ENCODE measurements at places on chromosomes 7 and 10.

- DNase-seq: no peak
These were observed 26.9 kb downstream of the HIP1 start for GRCh38 chr7:75711656-75712514.

DNA sequence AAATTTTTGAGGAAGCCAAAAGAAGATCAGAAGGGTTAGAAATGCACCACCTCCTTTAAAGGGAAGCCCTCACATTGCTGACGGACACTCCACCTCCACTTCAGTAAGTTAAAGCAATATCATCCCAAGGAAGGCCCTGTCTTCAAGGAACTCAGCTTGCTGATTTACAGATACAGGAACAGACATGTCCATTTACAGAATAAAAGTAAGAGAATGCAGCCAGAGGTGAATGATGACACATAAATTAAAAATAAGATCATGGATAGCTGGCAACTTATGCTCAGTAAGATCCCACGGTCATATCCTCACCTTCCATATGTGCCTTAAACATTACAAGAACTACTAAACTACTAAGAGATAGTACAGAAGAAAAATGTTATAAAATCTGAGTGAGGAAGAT is 20.4 kb downstream of the GRB10 start:
- DNase-seq: no peak

GRCh38 chr10:78319371-78319770 is 285.7 kb downstream of the RPS24 start:
- no peak for DNase-seq

DNA sequence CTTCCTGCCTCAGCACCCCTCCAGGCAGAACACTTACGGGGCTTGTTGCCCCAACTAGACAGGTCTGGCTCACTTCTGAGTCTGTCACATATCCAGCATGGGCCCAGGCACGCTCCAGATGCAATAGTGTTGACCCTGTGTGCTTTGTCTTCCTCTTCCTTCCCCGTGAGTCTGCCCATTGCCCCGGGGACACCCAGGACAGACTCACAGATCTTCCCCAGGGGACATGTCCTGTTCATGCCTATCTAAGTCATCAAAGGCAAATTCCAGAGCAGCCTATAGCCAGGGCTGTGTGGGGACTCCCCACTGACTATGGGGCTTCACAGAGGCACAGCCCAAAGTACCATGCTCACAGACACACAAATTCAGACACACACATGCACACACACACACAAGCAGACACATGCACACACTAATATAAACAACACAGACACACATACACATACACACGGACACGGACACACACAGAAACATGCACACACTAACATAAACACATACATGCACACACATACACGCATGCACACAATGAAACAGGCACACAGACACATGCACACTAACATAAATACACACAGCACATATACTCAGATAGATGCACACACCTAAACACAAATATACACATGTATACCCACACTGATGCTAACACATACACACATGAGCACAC is 175.8 kb downstream of the KCNMA1 start:
- no peak for DNase-seq

DNA sequence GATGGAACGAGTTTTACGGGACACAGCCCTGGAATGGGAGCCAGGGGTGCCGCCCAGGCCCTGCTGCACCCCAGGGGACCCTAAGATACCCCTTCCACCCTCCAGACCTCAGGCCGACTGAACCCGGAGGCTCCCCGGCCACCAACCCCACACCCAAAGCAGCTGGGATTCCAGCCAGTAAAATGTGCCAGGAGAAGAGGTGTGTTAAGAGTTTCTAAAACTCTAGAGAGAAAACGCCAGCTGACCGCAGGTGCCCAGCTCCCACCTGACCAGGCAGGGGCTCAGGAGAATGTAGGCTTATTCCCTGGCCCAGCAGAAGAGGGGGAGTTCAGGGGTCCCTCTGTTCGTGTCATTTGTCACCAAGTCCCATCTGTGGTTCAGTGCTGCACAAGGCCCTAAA is 17.5 kb downstream of the NUDT1 start:
- DNase-seq: no peak

DNA sequence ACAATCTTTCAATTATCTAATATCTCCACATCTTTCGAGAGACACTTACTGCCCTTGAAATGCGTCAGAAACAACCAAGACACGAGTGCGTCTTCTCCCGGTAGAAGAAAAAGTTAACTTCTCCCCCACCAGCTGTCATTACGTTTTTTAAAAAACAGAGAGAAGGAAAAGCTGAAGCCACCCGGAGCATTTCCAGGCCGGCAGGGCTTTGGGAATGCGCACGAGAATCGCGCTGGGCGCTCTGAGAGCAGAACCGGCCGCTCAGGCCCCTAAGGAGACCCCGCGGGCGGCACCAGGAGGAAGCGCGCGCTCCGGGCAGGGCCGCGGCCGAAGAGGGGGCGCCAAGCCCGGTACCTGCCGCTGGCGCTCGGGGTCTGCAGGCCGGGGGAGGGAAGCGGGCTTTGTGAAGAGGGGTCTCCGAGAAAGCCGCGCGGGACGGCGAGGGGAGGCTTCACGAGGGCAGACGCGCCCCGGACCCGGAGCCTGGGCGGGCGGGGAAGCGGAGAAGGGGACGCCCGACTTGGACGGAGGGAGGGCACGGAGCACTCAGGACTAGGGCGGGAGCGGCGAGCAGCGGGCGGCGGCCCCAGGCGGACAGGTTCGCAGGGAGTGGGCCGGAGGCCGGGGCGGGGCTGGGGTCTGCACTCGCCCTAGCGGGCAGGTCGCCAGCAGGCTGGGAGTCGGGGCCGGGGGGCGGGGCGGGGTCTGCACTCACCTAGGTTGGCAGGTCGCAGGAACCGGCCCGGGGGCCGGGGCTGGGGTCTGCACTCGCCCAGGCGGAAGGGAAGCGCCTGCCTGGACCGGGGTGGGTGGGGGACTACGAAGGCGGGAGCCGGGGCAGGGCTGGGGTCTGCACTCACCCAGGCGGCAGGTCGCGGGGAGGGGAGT is 932 bp downstream of the ESYT2 start:
- no peak for DNase-seq

DNA sequence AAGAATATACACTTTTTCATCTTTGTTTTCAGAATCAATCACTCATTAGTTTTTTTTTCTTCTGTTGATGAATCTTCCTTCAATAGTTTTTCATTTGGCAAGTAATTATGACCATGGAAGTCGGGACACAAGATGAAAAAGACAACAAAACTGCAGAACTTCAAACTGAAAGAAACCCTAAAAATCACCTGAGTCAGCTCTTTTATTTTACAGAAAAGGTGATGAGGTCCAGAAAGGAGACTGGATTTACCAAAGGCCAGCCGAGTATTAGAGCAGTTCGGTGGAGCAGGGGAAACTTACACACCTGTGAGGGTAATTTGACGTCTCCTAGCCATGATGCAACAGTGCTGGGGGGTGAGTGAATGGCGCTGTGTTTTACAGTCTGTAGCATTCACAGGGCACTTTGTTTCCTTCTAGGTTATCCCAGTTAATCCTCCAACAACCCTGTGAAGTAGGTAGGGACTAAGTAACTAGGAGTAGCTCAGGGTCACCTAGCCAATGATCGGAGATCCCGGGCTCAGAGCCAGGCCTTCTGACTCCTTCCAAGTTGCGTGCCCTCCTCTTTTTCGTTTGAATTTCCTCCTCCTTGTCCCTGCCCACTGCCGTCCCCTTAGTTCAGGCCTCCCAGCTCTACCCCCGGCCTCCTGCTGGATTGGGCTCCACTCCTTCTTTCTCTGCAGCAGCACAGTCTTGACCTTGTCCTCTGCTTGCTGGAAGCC is 14.0 kb downstream of the RBM20 start:
- no peak for DNase-seq

GRCh38 chr10:111246814-111247452 is 170.1 kb downstream of the ADRA2A start:
- DNase-seq: no peak

DNA sequence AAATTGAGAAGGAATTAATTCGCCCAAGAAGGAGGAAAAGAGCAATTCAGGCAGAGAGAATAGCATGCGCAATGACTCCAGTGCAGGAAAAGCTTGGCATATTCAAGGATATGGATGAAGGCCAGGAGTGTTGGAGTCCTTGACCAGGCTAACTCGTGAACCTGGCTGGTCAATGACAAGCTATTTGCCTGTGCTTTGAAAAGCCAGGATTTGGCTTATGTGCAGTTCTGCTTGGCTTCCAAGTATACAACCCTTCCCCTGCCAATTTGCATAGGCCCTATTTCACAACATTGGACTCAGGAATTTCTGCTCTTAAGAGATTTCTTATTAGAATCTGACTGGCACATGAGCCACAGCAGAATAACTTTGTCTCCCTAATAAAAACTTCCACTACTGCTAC is 72.3 kb upstream of the SP8 start:
- DNase-seq: no peak

DNA sequence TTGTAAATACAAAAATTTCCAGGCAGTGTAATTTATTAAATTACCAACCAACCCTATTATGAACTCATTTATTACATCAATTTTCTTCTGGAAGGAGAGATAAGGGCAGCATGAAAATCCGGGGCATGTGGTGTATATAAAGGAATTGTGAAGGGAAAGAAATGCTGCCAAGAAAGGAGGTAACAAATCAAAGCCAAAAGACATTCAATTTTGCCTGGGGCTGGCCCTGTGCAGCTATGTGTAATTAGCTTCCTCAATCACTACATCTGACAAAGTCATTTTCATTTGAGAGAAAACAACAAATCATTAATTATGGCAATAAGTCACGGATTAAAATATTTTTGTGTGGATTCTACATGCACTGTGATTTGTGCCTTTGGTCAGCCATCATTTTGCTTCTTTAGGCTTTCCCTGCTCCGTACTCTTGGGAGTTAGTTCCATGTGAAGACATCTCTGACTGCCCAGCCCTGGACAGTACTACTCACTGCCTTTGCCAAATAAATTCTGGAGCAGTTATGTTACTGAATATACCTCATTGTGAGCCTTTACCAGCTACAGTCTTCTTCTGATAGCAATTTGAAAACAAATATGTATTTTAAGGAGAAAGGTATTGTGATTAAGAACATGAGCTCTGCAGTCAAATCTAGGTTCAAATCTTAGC is 191.7 kb downstream of the RELN start:
- DNase-seq: no peak

GRCh38 chr10:118594392-118595063 is 920 bp downstream of the PRLHR start:
- no peak for DNase-seq

DNA sequence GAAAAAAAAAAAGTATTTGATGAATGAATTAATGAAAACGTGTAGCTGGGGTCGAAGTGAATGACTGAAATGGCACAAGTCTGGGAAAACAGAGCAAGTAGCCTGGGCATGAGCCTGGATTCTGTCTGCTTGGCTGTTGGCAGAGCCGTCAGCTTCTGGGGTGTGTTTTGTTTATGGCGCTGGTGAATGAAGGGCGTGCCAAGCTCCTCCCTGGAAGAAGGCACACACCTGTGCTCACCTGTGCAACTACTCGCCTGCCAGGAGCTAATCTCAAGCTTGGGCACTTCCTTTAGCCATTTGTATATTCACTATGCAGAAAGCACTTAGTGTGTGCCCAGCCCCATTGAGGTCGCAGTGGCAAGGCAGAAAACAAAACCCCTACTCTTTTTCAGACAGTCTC is 74.1 kb downstream of the GTF2IRD1 start:
- no peak for DNase-seq

GRCh38 chr7:44590910-44591309 is 8.9 kb upstream of the TMED4 start:
- no peak for DNase-seq

DNA sequence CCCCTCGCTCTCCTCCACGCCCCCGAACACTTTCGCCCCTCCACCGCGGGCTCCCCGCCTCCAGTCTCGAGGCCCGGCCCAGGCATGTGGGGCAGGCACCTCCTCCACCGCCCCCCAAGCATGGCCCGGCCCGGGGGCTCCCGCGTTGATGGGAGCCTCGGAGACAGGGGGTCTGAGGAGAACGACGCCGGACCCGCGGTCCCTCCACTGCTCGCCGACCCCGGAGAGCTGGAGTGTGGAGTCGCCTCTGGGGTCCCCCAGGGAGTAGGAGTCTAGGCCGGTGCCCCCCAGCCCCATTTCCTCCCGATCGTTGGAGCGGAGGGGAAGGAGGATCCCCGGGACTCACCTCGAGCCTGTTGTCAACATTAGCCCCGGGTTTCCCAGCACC is 206 bp downstream of the UPF2 start:
- DNase-seq: no peak

GRCh38 chr10:31630861-31631567 is 297.6 kb downstream of the ARHGAP12 start:
- no peak for DNase-seq

DNA sequence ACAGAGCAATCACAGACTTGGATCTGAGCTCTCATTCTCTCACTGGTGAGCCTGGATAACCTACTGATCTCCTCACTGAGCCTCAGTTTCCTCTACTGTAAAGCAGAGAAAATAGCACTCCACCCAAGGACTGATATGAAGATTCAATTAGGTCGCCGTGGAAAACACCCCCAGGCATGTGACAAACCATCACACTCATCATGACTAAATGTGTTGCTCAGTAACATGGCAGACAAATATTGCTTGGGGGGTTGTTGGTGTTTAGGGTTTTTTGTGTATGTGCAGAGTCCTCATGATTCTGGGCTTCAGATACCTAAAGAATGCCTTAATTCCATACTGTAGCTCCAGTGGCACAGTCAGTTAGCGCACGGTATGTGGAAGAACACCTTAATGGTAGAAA is 122.1 kb upstream of the TCF7L2 start:
- no peak for DNase-seq

- DNase-seq: no peak
These were observed 59.9 kb downstream of the EGFR start for GRCh38 chr7:55078465-55079372.

DNA sequence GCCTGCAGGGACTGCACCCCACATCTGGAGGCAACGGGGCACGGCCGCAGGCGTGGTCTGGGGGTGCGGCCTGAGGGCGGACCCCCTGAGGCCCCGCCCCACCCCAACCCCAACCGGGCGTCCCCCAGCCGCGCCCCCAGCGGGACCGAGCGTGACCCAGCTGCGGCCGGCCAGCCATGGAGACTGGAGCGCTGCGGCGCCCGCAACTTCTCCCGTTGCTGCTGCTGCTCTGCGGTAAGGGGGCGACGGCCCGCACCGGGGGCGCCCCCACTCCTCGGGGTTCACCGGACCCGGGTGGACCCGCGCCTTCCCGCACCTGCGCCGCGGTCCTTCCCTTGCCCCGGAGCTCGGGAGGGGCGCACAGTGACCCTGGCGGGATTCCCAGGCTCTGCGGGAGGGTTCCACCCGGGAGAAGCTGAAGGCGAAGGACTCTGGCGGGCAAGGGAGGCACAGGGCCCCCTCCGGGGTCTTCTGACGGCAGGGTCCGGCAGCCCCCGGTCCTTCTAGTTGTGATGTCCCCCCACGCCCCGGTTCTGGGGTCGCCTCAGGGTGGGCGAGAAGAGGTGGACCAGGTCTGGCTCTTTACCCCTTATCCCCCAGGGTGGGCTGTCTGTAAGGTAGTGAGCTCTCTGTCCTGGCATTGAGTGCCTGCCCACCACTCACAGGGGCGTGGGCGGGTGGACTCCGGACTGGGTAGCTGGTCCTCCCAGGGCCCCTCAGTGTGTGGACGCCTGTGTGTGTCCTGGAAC is at the start of gene RAMP3:
TSS of gene RAMP3 (plus strand) at position 139 of the 749 bp plus-strand sequence. CDS start at position 177, 38 bp downstream.
- DNase-seq: no peak
